ENCODE measurements at places on chromosomes 6 and 20.

DNA sequence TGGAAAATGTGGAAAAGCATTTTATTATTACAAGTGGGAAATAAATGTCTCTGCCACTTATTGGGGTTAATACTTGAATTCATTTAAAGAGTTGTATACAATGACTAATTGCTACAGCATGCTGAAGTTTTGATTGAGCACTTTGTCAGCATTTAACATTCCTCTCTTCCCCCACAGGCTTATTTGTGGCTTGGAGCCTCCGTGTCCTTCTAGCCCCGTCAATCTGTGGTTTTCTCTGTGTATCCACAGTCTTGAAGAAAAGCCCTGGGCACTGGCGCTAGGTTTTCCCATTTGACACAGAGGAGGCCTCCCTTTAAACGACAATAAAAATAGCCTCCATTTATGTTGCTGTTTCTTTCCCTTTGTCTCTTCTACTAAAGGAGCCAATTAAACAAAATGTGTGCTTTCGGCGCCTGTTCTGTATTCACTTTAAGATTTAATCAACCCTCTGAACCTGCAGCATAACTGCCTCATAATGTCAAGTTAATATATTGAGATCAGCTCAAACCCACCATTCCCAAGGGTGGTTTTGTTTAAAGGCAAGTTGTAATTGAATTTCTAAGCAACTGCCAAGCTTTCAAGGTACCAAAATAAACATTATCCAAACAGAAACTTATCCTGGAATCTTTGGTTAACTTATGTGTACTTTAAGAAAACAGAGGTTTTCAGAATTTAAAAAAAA, 326.6 kb upstream of the RNF24 start:
- no peak for DNase-seq

DNA sequence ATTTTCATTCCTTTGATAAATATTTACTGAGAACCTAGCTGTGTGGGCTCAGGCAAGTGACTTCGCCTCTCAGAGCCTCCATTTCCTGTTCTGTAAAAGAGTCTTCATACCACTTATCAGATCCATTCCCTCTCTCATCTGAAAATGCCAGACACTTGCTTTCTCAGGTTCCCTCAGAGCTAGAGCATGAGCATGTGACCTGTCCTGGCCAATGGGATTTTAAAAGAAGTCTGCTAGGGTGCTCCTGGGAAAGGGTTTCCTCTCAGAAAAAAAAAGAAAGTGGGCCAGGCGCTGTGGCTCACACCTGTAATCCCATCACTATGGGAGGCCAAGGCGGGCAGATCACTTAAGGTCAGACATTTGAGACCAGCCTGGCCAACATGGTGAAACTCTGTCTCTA, 5.3 kb downstream of the KCNB1 start:
- DNase-seq = no peak

- no peak for DNase-seq
Observed at GRCh38 chr6:132495604-132496079, 17.3 kb downstream of the STX7 start.

DNA sequence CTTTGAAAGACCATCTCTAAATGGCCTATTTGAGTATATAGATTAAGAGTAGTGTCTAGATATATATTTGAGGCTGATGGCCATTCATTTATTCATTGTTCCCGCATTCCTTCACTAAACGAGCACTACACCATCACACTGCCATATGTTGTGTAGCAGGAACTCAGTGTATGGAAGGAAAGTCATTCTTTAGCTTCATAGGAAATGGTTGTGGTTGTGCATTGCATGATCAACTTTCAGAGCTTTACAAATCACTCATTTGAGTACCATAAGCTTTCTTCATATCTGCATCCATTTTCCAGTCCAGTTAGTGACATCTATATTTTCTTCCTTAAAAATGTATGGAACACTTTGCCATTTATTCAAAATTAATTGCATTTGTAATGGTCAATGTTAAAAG, 97.9 kb downstream of the ARID1B start:
- no peak for DNase-seq

DNA sequence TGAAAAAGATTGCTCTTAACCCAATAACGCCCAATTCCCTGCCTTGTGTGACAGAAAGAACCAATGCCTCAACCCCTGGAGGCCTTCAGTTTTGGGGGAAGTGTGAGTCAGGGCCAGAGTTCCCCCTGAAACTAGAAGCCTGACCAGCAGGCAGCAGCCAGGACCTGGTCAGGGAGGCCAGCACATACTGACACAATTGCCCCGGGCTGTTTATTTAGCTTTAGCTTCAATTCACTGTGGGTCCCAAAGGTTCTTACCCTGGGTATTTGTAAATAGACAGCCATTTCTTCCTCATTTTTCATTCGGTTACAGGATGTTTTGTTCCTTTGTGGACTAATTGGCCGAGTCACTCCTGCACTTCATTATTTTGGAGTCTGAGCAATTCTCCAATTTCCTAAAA, 195.6 kb downstream of the PKHD1 start:
- no peak for DNase-seq

DNA sequence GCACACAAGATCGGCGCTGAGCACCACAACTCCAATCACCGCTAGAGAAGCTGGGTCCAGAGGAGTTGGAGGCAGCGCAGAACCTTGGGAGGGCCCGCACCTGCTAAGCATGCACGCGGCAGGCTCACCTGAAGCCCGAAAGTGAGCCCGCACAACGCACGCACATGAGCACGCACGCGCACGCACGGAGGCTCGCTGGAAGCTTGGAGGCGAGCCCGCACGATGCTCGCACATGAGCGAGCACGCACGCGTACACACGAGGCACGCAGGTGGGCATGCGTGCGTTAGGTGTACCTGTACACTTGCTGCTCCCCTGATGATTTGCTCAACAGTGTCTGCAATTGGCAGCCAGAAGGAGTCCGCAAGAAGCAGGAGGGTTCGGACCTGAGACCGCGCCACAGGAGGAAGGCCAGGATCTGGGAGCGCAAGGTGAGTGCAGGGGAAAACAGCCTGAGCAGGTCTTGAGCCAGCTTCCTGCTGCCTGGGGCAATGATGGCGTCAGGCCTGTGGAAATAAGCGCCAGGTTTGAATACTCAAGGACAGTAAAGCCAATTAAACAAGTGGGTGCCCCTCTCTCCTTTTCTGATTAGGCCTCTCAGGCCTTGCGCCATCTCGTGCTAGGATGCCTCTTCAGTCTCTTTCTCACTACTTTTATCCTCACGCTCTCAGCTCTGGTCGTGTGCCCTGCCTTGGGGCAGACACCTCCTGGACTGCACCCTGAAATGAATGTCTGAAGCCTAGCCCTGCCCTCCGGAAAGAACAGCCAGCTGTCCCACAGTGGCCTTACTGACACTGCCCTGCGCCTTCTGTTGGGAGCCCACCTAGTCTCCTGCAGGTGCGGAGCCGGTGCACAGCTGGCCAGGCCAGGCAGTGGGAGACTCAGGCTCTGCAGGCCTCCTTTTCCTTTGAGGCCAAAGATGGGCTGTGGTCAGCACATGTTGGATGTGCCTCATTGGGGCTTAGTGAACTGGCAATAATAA, 340.4 kb downstream of the CDC5L start:
- no peak for DNase-seq

- DNase-seq = no peak
Observed at GRCh38 chr20:41141153-41141815, 3.9 kb downstream of the PLCG1 start.

DNA sequence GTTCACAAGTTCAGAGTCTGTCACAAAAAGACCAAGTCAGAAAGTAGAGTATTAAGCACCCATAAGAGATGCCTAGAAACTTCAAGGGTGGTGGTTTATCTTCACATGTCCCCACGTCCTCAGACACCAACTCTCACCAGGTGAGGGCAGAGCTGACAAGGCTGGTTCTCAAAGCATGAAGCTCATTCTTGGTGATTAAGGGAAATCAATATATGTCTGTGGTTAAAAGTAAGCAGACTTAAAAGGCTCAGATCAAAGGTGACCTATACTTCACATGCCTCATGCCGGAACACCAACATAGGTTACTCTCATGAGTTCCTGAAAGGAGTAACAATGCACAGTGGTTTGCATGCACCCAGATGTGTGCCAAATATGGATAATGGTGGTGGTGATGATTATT, 27.0 kb downstream of the IL17A start:
- no peak for DNase-seq

GRCh38 chr6:24780206-24780605, 5.5 kb downstream of the GMNN start:
- DNase-seq = no peak
